ENCODE measurements at places on chromosomes 6 and 20. TPM values are rescaled to one million over a fixed set of nuclear protein-coding genes. Genes with fewer than 3 reads are reported as not detected.

CNKSR3 gene
- total RNA-seq, result 20.9 TPM

ASIP gene
- not detected for total RNA-seq

DNA sequence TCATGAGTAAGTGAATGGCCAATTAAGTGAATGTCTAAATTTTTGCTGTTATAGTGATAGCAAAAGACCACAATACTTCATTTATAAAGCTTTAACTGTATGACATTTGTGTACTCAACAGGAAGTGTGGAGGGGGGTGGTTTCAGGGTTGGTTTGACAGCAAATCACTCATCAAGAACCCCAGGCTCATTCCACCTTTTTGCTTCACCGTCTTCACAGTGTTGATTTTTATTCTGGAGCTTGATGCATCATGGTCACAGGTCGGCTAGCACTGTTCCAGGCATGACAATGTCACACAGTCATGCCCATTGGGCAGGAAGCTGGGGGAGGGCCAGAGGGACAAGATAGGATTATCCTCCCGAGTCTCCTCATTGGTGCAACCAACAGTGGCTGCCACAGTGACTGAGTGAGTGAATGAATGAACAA lies 75.0 kb downstream of the MDGA1 start:
- DNase-seq, result no peak

DNA sequence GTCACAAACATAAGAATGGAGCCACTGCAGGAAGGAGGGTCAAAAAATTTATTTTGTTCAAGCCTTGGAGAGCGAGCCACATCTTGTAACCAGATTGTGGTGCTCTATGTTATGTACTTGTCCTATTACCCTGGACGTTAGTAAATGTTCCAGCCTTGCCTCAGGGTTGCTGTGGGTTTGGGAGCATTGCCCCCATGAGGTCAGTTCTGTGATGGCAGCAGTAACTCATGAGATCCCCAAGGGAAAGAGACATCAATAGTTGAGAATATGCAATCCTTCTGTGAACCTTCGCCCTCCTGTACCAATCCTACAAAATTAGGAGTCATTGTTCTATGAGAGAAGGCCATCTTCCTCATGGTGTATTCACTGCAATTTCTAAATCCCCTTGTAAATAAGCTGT lies 16.4 kb upstream of the CFAP206 start:
- no peak for DNase-seq

GRCh38 chr20:13581451-13581850 lies 57.3 kb downstream of the TASP1 start:
- DNase-seq, result no peak

UBD gene
- total RNA-seq, result 2.1 TPM

HUS1B gene
- 2.2 TPM for total RNA-seq

DNA sequence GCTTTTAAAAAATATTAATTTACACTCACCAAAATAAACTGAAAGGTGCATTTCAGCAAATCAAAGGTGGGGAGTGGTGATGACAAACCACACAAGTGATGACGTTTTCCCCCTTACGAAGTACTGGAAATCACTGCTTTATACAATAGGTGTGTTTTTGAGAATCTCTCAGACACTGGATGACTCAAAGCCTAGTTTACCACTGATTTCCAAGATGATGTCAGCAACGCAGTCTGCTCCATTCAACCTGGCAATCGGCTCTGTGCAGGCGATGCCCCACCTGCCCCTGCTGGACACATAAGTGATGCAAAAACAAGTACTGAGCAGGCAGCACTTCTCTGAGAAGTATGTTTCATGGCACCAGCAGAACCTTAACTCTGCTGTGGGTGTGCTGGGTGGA lies 114.4 kb downstream of the SOD2 start:
- no peak for DNase-seq

Measured in urinary bladder (tissue), 4 donors.